ENCODE measurements at places on chromosomes 6 and 20.

DNA sequence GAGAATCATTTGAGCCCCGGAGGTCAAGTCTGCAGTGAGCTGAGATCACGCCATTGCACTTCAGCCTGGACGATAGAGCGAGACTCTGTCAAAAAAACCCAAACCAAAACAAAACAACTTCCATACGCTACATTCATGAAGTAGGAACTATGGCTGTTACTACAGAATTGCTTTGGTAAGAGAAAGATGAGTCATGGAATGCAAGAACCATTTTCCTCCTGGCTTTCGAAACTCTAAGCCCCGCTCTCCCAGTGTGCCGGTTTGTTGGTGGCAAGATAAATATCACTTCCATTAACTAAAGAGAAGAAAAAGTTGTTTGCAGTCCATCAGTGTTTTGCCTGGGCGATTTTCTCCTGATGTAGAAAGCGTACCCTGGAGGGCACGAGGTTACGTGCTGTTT is 61.3 kb downstream of the ZDHHC14 start:
- DNase-seq: no peak

DNA sequence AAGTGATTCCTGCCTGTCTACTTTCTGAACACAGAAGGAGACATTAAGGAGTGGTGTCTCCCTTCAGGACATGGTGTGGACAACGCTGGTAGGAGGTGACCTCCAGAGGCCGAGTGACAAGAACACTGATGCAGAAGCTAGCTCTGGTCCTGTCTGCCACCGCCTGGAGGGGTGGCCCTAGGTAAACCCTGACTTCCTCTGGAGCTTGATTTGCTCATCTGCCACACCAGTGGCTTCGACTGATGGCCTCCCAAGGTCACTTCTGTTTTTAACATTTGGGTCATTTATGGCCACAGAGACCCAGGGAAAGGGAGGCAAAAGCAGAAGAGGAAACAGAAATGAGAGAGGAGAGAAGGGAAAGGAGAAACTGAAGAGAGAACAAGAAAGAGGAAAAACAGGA is 49.4 kb upstream of the SLC22A23 start:
- DNase-seq: no peak

DNA sequence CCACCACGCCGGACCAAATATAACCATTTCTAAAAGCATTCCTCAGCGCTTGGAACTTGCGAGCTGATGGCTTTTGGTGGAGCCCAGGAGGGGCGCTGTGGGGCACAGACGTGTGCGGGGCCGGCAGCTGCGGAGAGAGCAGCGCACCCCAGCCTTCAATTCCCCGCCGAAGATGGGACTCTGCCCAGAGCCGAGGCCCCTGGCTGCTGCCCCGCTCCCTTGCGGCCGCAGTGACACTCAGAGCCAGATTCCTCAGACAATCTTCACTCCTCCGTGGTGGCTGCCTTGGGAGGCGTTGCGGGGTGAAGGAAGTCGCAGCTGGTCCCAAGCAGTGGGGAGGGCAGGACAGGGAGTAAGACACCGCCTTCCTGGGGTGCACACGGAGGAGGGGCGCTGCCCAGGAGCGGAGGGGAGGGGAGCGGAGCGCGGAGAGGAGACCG is 87.7 kb downstream of the TMEM242 start:
- DNase-seq: peak; percentile 34

DNA sequence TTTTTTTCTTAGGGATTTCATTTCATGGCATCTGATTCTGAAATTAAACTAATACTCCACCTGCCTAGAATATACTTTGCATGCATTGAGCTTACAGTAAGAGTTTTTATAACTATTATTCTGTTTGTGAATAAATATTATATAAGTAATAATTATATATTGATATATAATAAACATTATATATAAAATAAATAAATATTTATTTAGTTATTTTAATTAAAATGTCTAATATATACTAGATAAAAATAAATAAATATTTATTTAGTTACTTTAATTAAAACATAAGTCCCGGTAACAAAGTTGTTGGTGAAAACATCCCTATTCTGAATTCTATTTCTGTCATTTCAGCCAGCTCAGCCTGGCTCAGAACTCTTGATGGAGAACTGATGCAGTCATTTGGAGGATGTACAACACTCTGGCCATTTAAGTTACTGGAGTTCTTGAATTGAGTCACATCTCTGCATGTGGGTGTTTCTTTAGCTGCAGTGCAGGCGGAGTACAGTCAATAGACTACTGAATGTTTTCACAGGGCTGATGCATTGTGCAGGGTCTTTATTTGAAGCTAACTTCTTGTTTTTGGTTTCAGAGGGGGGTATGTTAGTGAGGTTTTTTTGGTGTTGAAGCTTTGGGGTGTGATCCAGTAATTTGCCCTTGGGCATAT is 508.9 kb upstream of the ADGRB3 start:
- DNase-seq: no peak

- DNase-seq: peak; percentile 15
These were observed 587 bp downstream of the PDSS2 start for GRCh38 chr6:107458672-107459282.

- no peak for DNase-seq
These were observed 12.3 kb upstream of the ASF1A start for GRCh38 chr6:118881440-118882313.

DNA sequence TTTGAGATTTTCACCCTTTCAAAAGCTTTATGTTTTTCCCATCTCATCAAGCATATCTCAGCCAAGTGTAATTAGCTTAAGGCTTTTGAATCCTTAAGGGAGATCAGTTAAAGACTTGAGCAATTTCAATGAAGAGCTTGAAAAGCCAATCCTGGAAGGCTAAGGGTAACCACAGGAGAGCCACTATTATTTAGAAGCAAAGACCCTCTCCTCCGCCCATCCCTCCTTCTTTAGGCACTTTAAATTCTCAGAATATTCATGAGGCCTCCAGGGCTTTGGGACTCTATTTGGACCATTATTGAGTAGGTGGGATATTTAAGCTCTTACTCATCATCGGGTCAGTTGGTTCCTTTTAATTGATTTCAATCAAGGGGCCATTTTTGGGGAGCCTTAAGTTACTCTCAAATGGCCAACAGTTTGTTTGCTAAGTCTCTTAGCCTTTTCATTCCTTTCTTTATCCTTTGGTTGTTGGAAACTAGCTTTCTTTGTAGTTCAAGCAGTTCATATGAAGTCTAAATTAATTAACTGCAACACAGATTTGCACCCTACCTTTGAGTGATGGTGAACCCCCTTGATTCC is 567.2 kb downstream of the KIF16B start:
- no peak for DNase-seq

DNA sequence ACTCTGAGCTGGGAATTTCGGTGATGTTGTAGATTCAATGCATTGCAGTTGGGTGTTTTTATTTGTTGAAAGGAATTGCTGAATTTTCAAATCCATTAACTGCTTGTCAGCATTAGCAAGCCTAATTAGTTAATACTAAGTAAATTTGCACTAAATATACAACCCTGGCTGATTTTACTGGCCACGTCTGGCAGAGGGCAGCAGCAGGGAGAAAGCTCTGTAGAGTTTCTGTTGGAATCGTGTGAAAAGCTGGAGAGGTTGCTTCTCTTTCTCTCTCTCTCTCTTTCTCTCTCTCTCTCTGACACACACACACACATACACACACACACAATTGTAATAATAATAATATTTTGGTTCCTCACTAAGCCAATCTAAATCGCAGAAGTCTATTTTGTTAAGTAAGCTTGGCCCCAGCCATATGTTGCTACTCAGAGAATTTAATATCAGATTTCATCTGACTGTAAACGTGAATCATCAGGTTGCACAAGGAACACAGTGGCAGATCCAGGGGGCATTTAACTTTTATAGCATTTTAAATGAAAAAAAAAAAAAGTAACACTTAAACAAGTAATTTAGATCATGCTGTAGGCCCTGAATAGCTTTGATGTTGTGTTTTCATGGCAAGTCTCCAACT is 289.5 kb downstream of the ESR1 start:
- no peak for DNase-seq

GRCh38 chr6:132130626-132131298 is 179.6 kb upstream of the CCN2 start:
- no peak for DNase-seq

GRCh38 chr20:53788253-53789022 is 194.8 kb upstream of the ZNF217 start:
- no peak for DNase-seq

DNA sequence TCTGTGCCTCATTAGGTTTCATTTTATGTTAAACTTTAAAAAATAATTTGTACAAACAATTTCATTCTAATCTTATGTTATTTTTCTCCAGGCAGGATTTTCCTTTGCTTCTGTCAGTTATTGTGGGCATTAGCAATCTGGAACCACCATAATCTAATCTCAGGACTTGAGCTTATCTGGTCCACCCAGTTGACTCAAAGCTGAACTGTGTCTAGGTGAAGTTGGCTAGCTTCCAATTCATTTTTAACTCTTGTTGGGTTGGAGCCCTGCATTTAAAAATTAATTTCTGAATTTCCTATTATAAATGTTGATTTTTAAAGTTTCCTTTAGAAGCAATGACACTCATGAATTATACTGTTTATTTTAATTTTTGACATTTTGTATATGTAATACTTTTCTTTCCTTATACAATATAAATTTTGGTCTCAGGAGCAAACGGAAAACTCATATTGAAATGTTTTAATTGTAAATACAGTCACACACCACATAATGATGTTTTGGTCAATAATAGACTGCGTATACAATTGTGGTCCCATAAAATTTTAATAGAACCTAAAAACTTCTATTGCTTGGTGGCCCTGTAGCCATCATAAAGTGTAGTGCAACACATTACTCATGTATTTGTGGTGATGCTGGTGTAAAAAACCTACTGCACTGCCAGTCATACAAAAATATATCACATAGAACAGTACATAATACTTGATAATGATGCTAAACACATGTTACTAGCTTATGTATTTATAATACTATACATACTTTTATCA is 121.3 kb downstream of the CLVS2 start:
- DNase-seq: no peak

GRCh38 chr6:63598049-63599036 is 26.1 kb downstream of the LOC128125822 start:
- peak; percentile 43 for DNase-seq

- peak; percentile 65 for DNase-seq
These were observed 38.7 kb downstream of the GNAS start for GRCh38 chr20:58891086-58891717.

GRCh38 chr6:105382958-105383357 is 19.9 kb downstream of the PREP start:
- no peak for DNase-seq

DNA sequence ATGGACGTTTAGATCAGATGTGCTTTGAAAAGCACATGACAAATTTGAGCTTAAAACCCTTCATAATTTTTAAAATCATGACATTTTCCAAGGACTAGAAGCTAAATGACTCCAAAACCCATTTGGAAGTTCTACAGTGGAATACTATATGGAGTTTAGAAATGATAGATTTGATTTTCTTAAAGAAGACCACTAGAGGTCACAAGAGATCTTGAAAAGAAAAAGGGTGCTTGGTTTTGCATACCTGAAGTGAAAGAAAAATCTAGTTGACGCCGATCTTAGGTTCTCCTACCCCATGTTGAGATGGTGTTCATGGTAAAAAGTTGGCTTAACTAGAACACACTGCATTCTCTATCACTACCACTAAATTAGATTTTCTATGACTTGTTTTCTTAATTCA is 31.5 kb downstream of the CFAP61 start:
- no peak for DNase-seq

GRCh38 chr6:42280966-42281533 is 63.4 kb upstream of the MRPS10 start:
- DNase-seq: no peak

DNA sequence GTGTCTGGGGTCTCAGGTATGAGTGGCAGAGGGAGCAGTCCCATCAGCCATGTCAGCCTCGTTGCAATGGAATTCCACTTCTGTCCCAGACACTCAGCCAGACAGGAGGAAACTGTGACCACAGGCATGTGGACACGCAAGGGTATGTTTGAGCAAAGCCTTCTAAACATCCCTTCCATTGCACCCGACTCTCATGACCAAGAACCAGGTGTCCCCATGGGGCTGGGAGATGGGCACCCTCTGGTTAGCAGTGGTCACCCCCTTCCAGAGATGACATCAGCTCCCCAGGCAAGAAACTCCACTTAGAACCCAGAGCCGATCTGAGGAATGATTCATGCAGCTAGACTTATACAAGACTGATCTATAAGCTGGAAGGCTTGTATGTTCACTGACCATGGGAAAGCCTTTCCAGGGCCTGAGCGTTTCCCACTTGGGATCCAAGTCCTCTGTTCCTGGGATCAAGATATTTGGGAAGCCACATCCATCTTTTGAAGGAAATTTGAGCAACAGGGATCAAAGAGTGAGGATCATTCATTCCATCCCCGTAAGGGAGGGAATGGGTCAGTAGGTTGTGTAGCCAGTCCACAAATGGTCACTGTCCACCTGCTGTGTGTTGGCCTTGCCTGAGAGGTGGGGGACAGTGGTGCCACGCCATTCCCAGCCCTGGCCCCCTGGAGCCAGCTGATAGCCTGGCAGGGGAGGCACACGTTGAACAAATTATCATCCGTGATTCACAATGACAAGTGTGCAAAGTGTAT is 3.9 kb upstream of the MRGBP start:
- DNase-seq: no peak

GRCh38 chr6:161035182-161035980 is 43.8 kb downstream of the MAP3K4 start:
- no peak for DNase-seq

- no peak for DNase-seq
These were observed 287.0 kb downstream of the CDC5L start for GRCh38 chr6:44674226-44675155.

- DNase-seq: no peak
These were observed 301.1 kb downstream of the TAF4 start for GRCh38 chr20:61764471-61765025.

DNA sequence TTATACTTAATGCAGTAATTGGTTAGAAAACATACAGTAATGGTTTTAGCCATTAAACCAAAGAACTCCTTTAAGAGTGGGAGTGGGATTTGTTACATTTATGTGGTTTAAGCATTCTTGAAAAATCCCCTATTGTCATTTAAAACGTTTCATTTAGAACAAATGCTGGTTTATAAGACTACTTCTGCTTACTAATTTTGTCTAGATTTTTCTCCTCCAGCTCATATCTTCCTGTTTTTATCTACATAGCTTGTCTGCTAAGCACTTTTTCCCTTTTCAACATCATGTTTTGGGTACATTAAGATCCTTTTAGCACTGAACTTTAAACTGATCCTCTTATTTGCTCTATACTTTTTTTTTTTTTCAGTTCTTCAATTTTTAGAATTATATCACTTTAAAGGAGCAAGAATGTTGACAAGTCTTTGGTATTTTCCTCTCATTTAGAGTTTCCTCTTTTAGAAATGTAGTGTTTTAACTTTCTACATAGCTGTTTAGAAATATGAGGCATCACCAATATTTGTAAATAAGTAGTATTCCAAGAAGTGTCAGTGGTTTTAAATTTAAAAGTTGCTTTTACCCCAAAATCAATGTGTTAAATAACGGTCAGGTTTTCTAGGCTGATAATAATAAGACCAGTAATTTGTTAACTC is 80.9 kb downstream of the SESN1 start:
- DNase-seq: no peak

DNA sequence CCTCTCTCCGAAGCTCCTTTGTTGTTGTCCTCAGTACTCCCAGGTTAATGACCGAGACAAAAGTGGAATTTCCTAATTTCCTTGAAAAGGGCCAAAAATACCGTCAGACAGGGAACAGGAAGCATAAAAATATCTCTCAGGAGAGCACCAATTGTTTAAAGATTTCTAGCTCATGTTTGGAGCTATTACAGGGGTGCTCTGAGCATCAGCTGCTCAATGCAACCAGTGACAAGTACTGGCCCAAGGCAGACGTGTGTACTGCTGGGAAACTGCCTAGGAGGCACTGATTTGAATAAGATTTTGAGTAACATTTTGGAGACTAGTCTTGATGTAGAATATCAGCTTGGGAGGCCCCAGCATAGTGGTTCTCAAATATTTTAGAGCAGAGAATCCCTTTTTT is 17.3 kb downstream of the LAMA4 start:
- no peak for DNase-seq

- DNase-seq: no peak
These were observed 116.2 kb downstream of the MAP3K5 start for GRCh38 chr6:136676075-136676474.

All from activated CD4-positive, alpha-beta T cell treated with anti-CD3 and anti-CD28 coated beads for 24 hours (primary cell).